ENCODE measurements at places on chromosomes 4 and X. TPM values are rescaled to one million over a fixed set of nuclear protein-coding genes. Genes with fewer than 3 reads are reported as not detected.

OTC gene
- total RNA-seq = not detected

DUSP9 gene
- 2.3 TPM for total RNA-seq

NHSL2 gene
- under 0.01 TPM for total RNA-seq

SCRG1 gene
- under 0.01 TPM for total RNA-seq

SCD5 gene
- total RNA-seq = 6.3 TPM

ZCCHC18 gene
- under 0.01 TPM for total RNA-seq

Measured in melanocyte of skin (primary cell).